ENCODE measurements at places on chromosomes 4 and X.

DNA sequence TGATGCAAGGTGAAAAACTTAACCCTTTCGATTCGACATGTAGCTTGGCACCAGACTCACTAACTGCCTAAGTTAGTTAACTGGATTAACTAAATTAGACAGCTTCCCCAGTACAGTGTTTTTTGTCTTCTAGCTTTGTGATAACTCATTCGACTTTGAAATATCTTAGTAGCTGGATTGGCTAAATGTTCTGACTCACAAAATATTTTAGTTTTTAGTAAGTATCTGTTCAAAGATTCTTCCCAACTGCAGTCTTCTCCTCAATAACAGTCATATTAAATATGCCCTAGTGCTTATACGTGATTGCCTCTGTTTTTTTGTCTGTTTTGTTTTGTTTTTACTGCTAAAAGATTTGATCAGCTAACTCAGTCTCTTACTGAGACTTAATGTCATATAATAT lies 102.9 kb downstream of the KCNIP4 start:
- no peak for DNase-seq

GRCh38 chrX:70124678-70125077 lies 8.6 kb upstream of the IGBP1 start:
- DNase-seq: no peak

GRCh38 chr4:94068753-94069719 lies 138.6 kb upstream of the SMARCAD1 start:
- DNase-seq: peak; percentile 0

DNA sequence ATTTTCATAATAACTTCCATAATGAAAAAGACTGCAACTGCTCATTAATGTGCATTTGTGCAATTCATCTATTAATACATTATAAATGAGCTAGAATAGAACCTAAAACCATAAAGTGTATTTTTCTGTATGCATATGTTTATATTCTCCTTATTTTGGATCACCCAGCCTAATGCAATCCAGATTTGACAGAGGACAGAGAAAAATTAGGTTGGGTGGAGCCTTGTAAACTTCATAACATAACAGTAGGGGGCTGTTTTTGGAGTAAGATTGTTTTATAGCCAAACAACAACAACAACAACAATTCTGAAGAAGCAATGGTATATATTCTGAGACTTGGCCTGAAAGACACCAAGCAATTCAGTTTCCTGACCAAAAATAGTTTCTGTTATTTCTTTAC lies 615.3 kb upstream of the SLIT2 start:
- no peak for DNase-seq

GRCh38 chr4:15778289-15779241 lies at the start of gene CD38:
Gene CD38, plus strand, starts transcription at chr4:15778328. Its CDS starts 87 bp downstream, at chr4:15778415.
- DNase-seq: peak; percentile 13

- peak; percentile 23 for DNase-seq
Measured at GRCh38 chrX:56281789-56282188, 49.6 kb downstream of the KLF8 start.

- DNase-seq: peak; percentile 3
Measured at GRCh38 chrX:76148041-76148665, 24.7 kb upstream of the PBDC1 start.

DNA sequence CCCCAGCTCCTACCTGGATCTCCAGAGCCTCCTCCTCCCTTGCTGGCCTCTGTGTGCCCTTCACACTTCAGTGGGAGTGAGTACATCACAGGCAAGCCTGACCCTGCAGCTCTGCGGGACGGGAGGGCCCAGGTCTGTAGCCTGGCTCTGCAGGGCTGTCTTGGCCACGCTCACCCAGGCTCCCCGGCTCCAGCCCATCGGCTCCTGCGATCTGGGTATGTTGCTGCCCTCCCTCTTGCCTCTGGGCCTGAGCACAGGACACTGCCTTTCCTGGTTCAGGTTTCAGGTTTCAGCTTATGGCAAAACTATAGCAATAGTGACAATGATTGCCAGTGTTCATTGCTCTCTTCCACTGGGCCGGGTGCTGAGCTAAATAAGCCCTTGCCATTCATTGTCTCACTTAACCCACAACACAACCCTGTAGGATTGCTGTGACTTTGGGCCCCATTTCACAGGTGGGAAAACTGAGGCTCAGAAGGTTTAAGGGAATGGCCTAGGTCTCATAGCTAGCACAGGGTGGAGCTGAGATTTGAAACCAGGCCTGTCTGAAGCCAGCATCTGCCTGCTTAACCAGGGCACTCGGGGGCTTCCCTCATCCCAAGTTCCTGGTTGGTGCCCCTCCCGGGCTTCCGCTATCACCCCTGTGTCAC lies 44.6 kb upstream of the SORCS2 start:
- no peak for DNase-seq
